ENCODE measurements at places on chromosomes 11 and 22.

- no peak for DNase-seq
These were observed 5.9 kb downstream of the CCDC90B start for GRCh38 chr11:83280256-83280655.

GRCh38 chr11:57536947-57537619 is at the start of gene SMTNL1:
SMTNL1 (plus strand) TSS chr11:57537595; CDS start chr11:57542643, 5,048 bp downstream.
- no peak for DNase-seq

DNA sequence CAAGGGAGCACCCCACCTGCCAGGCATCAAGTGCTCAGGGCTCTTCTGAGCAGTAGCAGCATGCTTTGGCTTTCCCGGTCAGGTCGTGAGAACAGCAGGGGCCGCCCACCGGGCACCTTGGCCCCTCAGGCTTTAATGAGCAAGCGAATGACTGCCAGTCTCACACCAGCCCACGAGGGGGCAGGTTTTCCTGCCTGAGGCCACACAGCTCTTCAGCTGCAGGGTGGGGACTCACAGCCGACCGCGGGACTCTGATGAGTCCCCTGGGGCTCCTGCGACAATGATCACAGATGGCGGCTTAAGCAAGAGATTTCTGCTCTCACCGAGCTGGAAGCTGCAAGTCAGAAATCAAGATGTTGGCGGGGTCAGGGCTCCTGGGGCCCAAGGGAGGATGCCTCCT is 14.3 kb upstream of the FGF19 start:
- no peak for DNase-seq

- DNase-seq, result no peak
These were observed 1.4 kb upstream of the CASP5 start for GRCh38 chr11:105024394-105024793.

- DNase-seq, result peak; percentile 13
These were observed 739 bp downstream of the ZMAT5 start for GRCh38 chr22:29765905-29766631.

DNA sequence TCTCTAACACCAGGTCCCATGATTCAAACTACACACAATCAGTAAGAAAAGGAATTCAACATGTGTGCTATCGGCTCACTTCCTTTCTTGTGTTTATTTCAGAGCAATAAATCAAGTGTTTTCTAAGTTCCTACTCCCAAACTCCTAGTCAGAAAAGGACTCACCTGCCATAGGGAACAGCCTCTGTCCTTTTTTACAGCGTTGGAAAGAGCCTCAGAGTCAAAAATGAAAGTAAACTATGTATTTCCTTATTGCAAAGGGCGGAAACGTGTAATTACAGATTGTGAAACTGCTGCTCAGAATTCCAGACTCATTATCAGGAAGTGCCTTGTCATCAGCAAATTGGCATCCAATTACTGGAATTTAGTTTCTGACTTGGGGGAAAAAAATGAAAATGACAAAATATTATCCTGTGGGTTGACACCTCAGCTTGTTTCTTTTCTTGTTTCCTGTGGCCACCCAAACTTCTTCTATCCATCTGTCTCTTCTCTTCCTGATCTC is at the start of gene CASP4:
Gene CASP4 (minus strand): TSS at position 220 of the 501 bp plus-strand sequence. CDS start 49 bp downstream, at position 171.
- no peak for DNase-seq

DNA sequence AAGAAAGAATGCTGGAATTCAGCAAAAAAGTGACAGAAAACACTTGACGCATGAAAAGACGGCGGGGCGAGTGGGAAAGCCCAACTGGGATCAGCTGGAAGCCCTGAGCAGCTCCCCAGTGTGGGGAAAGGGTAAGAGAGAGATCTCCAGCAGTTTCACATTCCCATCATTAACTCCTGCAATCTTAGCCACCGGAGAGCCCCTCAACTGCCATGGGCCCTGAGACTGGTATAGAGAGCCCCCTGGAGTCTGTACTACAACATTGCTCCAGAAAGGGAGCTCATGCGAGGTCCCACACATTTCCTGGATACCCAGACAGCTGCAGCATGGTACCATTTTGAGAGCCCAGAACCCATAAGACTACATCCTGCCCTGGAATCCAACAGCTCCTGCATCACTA is 31.1 kb downstream of the MRGPRX4 start:
- no peak for DNase-seq

- no peak for DNase-seq
These were observed 1.8 kb upstream of the CYP2D6 start for GRCh38 chr22:42132457-42132856.

GRCh38 chr11:128965485-128965884 is 22.8 kb upstream of the TP53AIP1 start:
- DNase-seq, result no peak

- DNase-seq, result no peak
These were observed 447.8 kb upstream of the CNTN5 start for GRCh38 chr11:98572941-98573340.

GRCh38 chr11:73201249-73201648 is 16.8 kb upstream of the P2RY2 start:
- DNase-seq, result no peak

DNA sequence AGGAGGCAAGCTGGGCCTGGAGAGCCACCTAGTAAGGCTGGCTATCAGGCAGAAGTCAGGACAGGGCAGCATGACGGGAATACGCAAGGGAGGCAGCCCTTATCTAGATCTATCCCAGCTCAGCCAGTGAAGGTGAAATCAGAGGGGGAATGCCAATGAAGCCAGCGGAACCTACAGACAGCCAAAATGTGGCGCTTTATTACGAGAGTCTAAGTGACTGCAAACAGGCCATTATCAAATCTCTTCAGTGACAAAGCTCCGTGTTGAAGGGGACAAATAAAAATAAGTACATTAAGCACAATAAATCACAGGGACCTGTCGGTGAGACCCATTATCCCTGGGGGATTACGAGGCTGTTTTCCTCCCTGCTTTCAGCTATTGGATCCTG is 22.8 kb downstream of the LARGE1 start:
- no peak for DNase-seq

- no peak for DNase-seq
These were observed 51.1 kb downstream of the USP35 start for GRCh38 chr11:78239781-78240180.

DNA sequence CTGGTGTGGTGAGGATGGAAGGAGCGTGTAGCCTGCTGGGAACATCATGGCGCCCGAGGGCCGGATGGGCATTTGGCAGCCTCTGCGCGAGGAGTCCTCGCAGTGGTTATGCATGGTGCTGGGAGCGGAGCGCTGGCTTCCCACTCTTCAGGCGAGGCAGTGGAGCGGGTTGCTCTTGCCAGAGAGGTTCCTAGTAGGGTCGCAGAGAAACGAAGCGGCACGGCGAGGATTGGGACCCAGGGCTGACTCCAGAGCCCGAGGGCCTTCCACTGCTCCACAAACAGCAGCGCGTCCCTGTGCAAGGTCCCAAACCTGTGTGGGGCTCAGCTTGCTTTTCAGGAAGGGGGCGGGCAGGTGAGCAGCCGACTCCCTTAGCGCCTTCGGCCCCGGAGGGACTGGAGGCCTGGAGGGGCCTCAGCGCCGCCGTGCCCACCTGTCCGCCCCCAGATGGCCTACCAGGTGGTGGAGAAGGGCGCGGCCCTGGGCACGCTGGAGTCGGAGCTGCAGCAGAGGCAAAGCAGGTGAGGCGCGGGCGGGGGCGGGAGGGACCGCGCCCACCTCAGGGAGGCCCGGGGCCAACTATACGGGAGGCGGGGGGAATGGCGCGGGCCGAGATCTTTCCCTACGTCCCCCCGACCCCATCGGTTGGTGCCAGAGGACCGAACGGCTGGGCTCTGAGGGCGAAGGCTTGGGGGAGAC is 7.2 kb downstream of the ATG16L2 start:
- no peak for DNase-seq
